Activated naive CD8-positive, alpha-beta T cell treated with anti-CD3 and anti-CD28 coated beads, Interleukin-2, amount 50 U/mL, for 24 hours (primary cell): ENCODE measurements at places on chromosomes 11 and 22.

GRCh38 chr11:96339706-96340554, 3.1 kb downstream of the MAML2 start:
- no peak for DNase-seq

- DNase-seq: no peak
Observed at GRCh38 chr11:102144357-102145355, 34.4 kb downstream of the YAP1 start.

DNA sequence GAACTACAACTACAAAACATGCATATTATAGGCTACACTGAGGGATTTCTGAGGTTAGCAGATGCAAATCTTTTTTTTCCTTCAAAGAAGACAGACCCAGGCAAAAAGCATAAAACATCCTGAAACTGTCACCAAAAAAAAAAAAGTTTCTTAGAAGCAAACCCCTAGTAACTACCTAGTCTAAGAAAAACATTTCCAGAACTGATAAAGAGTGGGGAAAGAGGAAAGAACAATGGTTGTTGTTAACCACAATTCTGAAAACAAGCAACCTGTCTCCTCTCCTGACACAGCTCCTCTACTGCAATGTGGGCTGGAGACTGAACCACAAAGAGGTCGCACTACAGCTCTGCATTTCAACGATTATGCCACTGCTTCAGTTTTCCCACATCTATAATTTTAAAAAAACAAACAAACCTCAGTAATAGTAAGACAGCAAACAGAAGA, 15.0 kb downstream of the DENND5A start:
- peak; percentile 17 for DNase-seq

DNA sequence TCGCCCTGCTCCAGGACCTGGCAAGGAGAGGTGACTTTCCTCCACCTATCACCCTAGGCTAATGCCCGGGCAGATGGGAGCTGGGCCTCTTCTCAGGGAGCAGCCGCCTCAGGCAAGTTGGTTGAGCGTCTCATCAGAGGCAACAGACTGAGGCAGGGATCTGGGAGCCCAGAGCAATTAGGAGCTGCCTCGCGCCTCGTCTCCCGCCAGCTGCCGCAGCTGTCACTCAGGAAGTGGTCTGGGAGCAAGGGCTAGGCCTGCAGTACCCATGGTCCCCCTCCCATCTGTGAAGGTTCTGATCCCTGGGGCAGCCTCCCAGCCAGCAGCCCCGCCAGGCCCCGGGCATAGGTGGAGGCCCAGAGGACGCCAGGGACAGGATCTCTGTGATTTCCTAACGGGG, 4.6 kb upstream of the CABP7 start:
- no peak for DNase-seq

- DNase-seq: no peak
Observed at GRCh38 chr22:36767035-36767775, 8.7 kb downstream of the IFT27 start.

DNA sequence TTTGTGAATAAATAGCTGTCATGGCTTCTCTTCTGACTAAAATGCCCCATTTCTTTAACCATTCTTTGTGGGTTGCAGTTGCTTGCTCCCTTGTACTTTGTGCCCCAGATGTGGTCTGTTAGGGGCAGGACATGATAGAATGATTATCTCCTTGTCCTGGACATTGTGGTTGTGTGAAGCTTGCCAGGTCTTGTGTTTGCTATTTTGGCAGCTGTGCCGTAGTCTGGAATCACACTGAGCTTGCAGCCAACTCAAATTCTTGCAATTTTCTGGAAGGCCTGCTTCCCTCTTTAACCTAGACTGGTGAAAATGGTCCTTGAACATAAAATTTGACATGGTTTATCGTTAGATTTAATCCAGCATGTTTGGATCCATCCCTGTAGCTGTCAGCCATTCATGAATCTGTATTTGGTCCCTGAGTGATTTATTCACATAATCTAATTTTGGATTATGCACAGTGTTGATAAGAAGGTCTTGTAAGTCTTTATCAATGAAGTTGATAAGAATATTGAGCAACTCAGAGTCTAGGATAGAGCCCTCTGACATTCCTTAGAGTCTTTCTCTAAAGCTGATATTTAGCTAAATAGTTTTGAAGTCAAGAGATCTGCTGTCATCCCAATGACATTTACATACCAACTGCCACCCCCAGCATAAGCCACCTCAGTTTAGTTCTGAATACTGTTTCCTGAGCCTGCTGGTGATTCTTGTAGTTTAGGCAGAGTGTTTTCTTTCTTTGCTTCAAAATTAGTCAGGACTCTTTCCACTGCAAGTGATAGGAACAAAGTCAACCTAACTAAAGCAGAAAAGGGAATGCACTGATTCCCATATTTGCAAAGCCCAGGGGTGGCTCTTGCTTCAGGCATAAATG, 9.8 kb downstream of the SPON1 start:
- DNase-seq: no peak

- no peak for DNase-seq
Observed at GRCh38 chr11:45290586-45290985, 4.4 kb upstream of the SYT13 start.

GRCh38 chr11:1390569-1391164, 933 bp downstream of the BRSK2 start:
- DNase-seq: no peak

- no peak for DNase-seq
Observed at GRCh38 chr11:71554996-71555395, 6.8 kb downstream of the KRTAP5-9 start.

GRCh38 chr11:32571039-32571438, 12.6 kb upstream of the EIF3M start:
- DNase-seq: no peak

DNA sequence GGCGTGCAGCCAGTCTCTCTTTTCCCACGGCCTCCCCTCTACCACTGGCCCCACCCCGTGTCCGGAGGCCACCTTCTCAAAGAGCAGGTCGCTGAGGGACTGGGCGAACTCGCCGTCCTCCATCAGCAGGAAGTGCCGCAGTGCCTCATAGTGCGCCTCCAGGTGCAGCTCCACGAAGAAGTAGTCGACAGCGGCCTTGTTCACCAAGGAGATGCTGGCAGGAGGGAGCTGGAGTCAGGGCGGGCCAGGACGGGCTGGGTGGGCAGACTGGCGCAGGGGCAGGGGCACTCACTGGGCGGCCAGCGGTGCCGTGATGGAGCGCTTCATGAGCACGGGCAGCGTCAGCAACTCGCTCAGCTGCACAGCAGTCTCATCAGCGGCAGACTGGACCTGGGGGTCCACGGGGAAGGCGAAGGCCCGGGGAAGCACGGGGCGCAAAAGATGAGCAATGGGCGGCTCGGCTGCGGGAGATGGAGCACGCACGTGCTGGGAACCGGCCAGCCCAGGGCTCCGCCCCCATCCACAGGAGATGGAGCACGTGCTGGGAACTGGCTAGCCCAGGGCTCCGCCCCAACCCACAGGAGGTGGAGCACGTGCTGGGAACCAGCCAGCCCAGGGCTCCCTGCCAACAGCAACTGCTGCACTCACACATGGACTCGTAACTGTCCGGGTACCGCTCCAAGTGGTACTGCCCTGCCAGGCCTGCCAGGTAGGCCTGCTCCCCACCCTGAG, 18.4 kb downstream of the SELENOO start:
- DNase-seq: no peak

GRCh38 chr22:35312198-35313059, 12.7 kb downstream of the TOM1 start:
- DNase-seq: no peak

DNA sequence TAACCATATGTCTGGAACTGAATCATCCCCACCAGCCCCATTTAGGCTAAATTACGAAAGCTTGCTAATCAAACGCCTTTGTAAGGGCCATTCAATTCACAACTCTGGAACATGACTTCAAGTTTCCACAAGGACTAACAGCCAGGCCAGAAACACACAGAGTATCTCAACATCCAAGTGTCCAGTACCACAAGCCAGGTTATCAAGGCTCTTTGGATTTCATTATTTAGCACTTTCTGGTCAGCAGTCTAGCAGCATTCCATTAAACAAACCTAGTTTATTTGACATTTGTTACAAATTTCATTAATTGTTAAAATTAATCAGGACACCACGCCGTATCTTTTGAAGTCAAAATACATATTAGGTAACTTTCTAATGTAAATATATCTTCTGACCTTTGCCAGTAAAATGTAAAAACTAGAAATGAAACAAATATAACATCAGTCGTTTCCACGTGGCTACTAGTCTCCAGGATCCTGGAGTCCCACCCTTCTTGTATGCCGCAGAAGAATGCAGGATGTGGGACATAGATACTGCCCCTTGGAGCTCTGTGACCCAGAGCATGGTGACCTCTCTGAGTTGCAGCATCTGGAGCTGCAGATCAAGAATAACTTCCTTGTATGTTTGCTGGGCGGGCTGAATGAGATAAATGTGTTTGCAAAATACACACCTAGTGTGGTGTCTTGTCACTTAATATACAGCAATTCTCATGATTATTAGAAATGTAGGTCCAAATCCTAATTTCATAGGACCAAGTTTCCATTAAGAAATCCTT, 64.7 kb downstream of the MPPED2 start:
- DNase-seq: no peak

DNA sequence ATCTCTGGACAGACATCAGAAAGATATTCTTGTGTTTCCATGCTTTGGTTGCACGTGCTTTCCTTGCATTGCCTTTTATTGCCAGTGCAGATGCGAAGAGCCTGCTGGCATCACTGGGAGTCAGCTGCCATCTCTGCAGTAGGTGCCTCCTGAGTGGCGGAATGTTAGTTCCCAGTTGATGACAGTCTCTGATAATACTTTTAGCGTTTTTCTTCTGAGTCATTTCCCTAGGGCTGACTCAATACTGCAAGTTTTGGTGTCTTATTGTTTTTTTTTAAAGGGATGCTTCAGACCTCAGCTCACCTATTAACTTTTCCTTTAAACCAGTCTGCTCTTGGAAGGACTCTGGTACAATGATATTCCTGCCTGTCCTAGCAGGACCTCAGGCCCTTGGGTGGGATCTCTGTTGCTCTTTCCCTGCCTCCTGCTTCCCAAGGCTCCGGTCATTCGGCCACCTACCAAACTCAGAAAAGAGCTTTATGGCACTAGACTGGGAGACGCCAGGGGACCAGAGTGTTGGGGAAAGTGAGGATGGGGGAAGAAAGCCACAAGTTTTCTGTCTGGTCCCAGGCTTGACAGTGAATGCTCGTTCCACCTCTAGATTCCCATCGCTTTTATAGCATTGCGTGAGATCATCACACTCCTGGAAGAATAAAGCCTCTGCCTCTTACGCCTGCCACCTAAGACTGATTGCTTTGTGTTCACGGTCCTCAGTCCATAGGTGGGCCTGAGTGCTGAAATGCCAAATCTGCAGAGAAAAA, 308.7 kb downstream of the DDX10 start:
- no peak for DNase-seq

DNA sequence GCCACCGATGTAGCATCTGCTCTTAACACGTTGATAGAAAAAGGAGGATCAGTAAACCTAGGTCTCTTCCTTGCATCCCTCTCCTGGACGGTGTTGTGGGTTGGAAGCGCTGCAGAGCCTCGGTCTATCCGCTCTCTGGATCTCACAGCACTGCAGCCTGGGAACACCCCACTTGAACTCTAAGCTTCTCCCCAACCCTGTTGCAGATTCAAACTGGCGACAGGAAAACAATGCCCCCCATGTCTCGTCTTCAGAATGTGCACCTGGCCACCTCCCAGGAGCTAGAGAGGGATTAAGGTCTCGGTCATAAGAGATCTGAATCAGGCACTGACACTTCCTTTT, 454 bp downstream of the TMEM218 start:
- peak; percentile 18 for DNase-seq
